ENCODE measurements at places on chromosomes 6 and 20.

GRCh38 chr20:13665709-13666395, 27.1 kb upstream of the TASP1 start:
- no peak for DNase-seq

GRCh38 chr6:68838571-68838970, 203.5 kb downstream of the ADGRB3 start:
- DNase-seq: no peak

- no peak for DNase-seq
Observed at GRCh38 chr6:145349950-145350510, 385.3 kb downstream of the EPM2A start.

GRCh38 chr6:7823552-7823951, 87.0 kb downstream of the TXNDC5 start:
- DNase-seq: no peak

GRCh38 chr6:44499609-44500008, 112.1 kb downstream of the CDC5L start:
- DNase-seq: no peak

GRCh38 chr6:105992315-105992961, 93.7 kb upstream of the PRDM1 start:
- peak; percentile 87 for DNase-seq

DNA sequence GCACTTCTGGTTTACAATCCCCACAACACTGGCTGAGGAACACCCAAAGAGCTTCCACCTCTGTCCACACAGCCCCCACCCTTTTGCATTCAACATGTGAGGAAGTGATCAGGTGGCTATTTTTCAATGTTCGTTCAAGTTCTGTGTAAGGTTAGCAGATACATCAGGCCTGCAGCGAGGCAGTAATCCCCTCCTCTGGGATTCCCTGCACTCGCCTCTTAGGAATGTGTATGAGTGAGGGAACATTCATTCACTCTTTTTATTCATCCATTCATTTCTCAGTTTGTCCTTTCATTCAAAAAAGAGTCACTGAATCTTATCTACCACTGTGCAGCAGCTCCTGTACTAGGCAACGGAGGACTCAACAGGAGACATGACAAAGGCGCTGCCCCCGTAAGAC, 236.4 kb upstream of the PRDM1 start:
- DNase-seq: no peak

DNA sequence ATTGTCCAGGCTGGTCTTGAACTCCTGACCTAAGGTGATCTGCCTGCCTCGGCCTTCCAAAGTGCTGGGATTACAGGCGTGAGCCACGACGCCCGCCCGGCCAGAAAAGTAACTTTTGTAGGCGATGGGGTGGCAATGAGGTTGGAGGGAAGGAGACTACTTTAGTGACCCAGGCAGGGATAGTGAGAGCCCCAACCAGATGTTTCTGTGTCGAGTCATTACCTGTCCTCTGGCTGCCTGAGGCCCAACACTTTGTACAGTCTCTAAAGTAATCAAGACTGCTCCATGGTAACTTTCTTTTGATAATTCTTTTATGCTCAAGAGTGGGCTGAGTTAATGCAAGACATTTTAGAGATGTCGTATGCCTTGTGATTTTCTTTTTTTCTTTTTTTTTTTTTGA, 6.8 kb downstream of the SASH1 start:
- DNase-seq: no peak

GRCh38 chr6:143694560-143694959, 16.8 kb downstream of the PHACTR2 start:
- no peak for DNase-seq

- DNase-seq: no peak
Observed at GRCh38 chr6:136548582-136549299, 1.5 kb downstream of the MAP7 start.

DNA sequence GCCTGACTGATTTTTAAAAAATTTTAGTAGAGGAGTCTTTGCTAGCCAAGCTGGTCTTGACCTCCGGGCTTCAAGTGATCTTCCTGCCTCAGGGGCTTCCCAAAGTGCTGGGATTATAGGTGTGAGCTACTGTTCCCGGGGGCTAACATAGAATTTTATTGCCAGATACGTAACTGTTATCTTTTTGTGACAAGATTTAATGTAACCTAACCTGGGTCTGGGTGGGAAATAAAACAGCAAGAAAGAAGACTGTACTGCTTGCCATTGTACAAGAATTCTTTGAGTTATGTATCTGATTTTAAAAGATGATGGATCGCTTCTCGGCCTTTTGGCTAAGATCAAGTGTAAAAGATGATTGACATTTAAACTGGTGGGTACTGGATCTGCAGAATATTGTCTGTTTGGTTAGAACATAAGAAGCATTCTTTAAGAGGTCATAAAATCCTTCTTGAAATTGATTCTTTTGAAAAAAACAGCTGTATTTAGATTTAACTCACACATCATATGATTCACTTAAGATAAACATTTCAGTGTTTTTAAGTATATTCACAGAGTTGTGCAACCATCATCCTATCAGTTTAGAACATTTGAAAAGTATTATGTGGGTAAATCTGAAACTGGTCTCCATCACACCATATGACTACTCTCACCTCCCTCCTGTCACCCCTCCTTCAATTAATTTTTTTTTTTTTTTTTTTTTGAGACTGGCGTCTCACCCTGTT, 21.6 kb downstream of the TPX2 start:
- DNase-seq: no peak

GRCh38 chr6:108638993-108639392, 78.3 kb downstream of the FOXO3 start:
- DNase-seq: no peak

- DNase-seq: no peak
Observed at GRCh38 chr20:45964006-45964400, 8.0 kb downstream of the ZNF335 start.

GRCh38 chr6:37531437-37532036, 31.8 kb upstream of the CCDC167 start:
- no peak for DNase-seq

- DNase-seq: no peak
Observed at GRCh38 chr6:10685092-10685915, 9.1 kb downstream of the C6orf52 start.

GRCh38 chr6:140083375-140083774, 708.9 kb upstream of the CITED2 start:
- no peak for DNase-seq

DNA sequence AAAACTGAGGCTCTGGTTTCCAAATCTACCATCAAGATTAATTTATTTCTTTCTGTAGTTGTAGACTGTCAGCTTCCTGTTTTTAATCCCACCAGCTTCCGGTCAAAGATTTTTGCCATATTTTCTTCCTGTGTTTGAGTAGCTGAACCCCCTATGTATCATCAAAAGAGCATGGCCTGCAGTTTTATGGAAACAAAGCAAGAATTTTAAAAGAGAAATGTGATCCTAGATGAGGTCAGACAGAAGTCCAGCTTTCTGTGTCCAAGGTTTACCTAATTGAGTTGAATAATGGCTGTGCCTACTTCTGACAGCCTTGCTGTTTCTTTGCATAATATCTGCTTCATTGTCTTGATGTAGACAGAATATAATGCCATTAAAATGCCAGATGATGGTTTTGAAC, 163.7 kb downstream of the CARMIL1 start:
- no peak for DNase-seq

DNA sequence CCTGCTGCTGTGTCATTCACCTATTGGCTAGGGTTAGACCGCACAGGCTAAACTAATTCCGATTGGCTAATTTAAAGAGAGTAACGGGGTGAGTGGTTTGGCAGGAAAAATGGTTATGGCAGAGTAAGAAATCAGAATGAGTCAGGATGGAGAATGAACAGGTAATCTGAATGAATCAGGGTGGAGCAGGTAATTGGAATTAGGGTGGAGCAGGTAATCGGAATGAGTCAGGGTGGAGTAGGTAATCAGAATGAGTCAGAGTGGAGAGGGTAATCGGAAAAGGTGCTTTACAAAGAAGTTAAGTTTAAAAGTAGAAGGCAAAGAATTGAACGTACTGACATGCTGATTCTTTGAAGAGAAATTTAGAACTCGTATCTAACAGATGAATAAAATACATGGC, 11.7 kb downstream of the SLC35A1 start:
- no peak for DNase-seq

GRCh38 chr6:42251911-42252637, 34.4 kb upstream of the MRPS10 start:
- no peak for DNase-seq

All from stimulated activated CD8-positive, alpha-beta memory T cell treated with anti-CD3 and anti-CD28 coated beads, Interleukin-7, amount 100 ng/mL, for 4 hours (primary cell).